ENCODE measurements at places on chromosomes 2 and 18.
A peak's percentile ranks its signal among the peaks of the same experiment; 100 is the strongest.

GRCh38 chr18:56637711-56638231 lies 621 bp downstream of the TXNL1 start:
- no peak for DNase-seq

DNA sequence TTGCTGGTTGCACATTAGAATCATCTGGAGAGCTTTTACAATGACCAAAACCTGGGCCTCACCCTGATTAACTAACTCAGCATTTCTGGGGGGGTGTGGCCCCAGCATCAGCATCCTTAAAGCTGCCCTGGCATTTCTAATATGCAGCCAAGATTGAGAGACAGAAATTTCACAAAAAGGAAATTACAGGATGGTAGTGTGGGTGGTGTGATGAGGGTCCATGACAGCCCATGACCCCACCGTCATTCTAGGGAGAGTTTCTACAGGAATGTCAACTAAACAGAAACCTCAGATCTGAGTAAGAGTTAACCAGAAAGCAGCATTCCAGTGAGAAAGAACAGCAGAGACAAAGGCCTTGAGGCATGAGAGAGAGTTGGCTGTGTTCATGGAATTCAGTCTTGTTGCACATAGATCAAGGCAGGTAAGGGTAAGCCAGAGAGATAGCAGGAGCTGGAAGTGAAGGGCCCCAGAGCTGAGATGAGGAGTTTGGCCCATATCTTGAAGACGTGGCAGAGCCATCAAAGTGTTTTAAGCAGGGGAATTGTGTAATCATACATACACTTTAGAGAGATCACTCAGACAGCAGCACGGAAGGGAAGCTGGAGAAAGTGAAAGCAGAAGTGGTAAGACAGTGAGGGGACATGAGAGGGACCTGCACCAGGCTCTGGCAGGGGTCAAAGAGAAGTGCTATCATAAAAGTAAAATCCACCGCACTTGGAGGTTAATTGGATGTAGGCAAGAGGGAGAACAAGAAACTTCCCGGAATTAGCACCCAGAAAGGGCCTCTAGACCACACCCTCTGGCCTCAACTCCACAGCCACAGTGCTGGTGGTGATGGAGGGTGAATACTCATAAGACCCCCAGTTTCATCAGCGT lies 7.8 kb upstream of the TRABD2A start:
- peak; percentile 81 for DNase-seq

DNA sequence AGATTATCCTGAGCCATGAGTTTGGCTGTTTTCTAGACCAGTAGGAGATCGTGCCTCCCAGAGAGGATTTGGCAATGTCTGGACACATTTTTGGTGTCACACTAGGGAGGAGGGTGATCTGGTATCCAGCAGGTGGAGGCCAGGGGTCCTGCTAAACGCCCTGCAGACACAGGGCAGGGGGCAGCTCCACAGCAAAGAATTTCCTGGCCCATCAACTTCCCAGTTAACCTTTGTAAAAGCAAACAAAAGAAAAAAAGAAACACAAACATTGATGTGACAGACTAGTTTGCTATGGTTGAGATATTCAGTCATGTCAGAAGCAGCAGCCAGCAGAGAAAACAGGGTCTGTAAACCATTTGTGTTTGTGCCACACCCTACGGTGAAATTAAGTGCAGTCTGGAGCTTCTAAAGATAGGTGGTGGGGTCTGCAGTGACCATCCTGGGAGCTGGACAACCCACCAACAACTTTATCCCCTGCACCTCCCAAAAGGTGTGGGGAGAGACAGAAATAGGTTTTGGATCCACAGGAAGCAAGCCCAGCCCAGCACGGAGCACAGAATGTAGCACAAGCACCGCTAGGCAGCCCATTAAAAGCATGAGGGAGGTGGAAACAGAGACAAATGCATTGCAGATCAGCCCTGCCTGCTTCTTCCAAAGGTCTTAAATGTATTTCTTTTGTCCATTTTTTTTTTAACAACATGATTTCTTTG lies 232.5 kb downstream of the MYT1L start:
- no peak for DNase-seq

GRCh38 chr2:20150806-20151571 lies 73.9 kb downstream of the SDC1 start:
- DNase-seq = no peak

DNA sequence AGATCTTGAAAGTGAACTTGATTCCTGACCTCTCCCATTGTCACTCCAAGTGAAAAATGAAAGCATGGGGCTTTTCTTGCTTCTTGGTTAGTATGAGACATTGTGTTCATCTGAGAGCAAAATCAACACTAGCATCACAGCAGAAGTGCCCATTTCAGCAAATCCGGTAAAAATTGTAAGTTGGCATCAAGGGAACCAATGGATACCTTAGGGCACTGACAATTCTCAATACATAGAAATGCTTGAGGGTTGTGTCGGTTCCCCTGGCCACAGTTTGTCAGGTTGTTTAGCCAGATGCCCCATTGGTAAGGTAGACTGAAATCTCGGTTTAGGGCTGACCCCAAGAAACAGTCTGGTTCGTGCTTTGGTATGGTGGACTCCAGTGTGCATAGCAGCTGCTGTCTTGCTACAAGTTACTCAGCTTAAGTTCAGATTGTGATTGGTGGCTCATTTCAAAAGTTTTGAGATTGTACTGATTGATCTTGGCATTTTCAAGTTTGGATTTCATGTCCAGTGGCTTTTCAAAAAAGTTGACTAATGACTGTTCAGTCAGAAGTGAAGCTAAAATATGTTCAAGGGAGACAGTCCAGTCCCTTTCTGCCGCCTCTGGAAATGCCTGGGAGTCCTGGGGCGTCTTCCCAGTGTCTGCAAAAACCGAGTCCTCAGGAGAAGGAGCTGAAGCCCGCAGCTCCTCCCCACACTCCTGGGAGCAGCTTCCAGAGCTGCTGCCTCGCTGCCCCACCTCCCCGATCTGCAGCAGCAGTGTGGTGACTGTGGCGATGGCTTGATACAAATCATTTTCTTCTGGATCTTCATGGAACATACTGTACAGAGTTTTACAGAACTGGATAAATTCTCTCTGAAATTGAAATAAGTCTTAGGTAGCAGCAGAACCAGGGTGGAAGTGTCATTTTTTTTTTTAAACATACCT lies 5.6 kb downstream of the RPL31 start:
- DNase-seq = peak; percentile 38

GRCh38 chr2:191715471-191715870 lies 37.5 kb downstream of the NABP1 start:
- no peak for DNase-seq

- DNase-seq = no peak
Measured at GRCh38 chr2:3637311-3637675, 20.7 kb upstream of the ALLC start.

GRCh38 chr2:226339616-226340015 lies 460.0 kb downstream of the IRS1 start:
- no peak for DNase-seq

DNA sequence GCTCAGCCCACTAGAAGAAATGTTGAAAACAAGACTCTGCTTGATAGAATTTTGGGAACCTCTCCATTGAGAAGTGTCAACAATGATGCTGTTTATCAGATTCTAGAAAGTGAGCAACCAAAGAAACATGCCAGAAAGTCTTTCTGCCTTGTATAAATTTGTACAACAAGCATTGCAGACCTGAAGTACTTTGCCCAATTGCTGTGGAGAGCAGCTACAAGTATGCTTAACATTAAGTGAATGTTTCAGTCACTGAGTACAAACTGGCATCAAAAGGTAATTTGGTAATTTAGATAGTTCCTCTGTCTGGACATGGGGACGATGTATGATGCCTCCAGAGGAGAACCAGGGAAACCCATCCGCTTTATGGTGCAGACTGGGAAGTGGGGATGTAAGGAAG lies 33.4 kb upstream of the SKA1 start:
- DNase-seq = no peak

- no peak for DNase-seq
Measured at GRCh38 chr2:191881982-191882816, 35.3 kb upstream of the CAVIN2 start.

DNA sequence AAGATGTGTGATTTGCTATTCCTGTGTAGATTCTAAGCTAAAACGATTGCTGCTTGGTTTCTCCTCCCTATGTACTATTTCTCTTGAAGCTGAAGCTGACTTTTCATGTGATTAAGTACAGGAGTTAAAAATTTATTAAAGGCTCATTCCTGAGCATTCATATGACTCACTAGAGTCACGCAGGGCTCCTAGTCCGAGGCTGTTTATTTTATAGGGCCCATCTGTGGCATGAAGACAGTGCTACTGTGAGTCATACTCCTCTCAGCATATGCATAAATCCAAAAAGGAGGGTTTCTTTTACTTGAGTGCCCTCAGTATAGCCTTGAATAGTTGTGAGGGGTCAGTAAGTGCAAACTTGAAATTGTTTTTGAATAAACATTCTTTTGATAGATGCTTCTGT lies 378.8 kb downstream of the PTPRM start:
- peak; percentile 15 for DNase-seq

DNA sequence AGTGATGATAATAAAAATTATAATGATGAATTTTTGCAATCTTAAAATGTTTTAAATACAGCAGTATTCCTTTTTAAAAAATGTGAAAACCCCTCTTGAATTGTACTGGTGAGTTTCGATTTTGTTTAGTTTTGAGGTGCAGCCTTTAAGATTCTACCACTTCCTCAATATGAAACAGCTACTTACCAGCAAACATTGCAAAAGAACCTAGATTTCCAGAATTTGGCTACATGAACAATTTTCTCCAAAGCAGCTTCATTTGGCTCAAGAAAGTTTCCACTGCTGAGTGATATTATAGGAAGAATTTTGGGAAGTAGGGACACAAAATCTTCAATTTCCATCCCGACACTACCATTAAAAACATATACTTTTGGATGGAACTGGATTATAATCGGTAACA lies 12.0 kb downstream of the TCF4 start:
- DNase-seq = no peak

GRCh38 chr18:45998244-45998643 lies 31.1 kb upstream of the EPG5 start:
- DNase-seq = peak; percentile 13

GRCh38 chr2:151350579-151351195 lies 6.7 kb upstream of the TNFAIP6 start:
- DNase-seq = no peak

DNA sequence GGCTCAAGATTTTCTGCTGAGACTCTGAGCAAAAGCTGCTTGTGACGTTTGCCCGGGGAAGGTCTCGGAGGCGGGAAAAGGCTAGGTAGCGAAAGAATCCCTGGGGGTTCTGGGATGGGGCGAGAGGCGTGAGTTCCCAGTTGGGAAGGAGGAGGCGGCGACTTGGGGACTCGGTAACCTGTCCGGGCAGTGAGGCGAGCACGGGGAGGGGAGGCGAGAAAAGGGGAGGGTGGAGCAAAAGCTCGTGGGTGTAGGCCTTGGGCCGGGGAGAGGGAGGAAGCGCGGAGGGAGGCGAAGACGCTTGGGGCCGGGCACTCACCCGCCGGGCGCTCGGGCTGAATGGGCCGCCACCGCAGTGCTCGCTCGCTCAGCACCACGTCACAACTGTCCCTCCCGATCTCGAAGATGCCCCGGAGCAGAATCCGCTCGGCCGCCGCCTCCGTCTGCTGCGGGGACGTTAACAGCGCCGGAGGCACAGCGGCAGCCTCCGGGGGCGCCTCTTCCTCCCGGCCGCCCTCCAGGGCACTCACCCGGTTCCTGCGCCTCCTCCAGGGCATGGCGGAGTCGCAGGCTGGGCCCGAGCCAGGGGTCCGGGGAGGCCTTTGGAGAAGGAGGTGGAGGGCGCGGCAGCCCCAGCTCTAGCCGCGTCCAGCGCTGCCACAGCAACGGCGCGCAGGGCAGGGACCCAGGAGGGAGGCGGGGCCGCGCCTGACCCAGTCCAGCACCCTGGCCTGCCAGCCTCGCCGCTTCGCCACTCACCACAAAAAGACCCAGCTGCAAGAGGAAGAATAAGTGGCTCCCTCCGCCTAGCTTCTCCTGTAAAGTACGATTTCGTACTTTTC lies at the start of gene CERKL:
Gene CERKL (minus strand): TSS at position 656 of the 842 bp plus-strand sequence. CDS start 99 bp downstream, at position 557.
- peak; percentile 30 for DNase-seq

- DNase-seq = peak; percentile 22
Measured at GRCh38 chr2:170180031-170180566, 2.2 kb downstream of the MYO3B start.

GRCh38 chr2:26269571-26270158 lies 24.9 kb downstream of the HADHB start:
- no peak for DNase-seq

DNA sequence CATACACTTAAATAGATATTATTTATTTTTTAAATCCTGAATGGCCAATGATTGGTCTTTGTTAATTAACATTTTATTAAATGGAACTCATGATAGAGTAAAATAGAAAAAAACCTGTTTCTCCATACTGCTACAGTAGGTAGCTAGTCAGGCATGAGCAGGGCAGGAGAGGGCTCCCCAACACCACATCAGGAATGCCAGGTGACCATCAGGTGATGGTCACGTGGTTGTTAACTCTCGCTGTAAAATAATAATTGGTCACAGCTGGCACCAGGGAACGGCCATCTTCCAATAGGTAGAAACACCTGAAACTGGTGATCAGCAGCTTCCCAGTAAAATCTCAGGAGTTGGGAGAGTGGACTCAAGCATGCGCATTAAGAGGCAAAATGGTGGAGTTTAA lies 172.2 kb downstream of the MEIS1 start:
- no peak for DNase-seq

DNA sequence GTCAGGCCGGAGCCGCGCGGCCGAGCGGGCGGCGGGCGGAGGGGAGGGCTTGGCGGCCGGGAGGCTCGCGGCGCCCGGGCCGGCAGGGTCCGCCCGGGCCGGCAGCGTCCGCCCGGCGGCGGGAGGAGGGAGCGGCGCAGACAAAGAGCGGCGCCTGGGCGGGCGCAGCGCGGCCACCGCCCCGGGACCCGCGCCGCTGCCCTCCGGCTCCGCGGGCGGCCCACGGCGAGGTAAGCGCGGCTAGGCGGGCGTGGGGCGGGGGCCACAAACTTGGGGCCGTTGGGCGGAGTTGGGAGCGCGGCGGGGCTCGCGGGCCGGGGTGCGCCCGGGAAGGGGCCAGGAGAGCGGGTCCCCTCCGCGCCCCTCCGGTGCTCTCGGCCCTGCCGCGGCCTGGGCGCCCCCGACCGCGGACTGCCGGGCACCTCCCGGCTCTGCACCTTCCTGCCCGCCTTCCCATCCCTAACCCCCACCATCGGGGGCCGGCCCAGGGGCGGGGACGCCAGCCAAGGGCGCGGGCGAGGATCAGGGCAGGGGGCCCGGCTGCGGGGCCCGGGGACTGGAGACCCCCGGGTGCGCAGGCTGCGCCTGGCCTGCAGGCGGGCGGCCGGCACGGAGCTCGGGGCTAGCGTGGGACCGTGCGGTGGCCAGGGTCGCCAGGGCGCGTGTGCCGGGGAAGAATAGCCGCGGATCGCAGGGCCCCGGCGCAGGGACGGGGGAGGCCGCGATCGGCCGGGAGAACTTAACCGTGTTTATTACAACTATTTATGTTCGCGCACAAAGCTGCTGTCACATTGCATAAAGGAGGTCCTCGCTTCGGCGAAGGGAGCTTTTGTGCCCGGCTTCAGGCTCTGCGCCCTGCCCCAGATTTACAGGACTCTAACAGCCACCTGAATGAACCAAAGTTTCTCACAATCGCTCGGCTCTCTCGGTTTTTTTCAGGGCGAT lies at the start of gene NCK2:
Gene NCK2 (plus strand): TSS at position 4 of the 945 bp plus-strand sequence. CDS start 110,152 bp downstream, outside the sequence.
- no peak for DNase-seq

- no peak for DNase-seq
Measured at GRCh38 chr2:37816036-37816435, 109.1 kb upstream of the RMDN2 start.

GRCh38 chr2:227871375-227871791 lies at the start of gene DAW1:
Gene DAW1, plus strand, starts transcription at chr2:227871631. Its CDS starts 59 bp downstream, at chr2:227871690.
- DNase-seq = peak; percentile 61

Measured in activated CD4-positive, alpha-beta T cell treated with anti-CD3 and anti-CD28 coated beads, Interleukin-10, Interleukin-2, amounts not matched to agents 100 ng/mL and 50 ng/mL, durations not matched to agents 16 hours and 8 hours (primary cell).